Small intestine (tissue), 16 donors: ENCODE measurements at places on chromosomes 5 and 9. TPM values are rescaled to one million over a fixed set of nuclear protein-coding genes. Genes with fewer than 3 reads are reported as not detected.

IL4 gene
- not detected for polyA plus RNA-seq

TMEM38B gene
- 2.9 TPM for polyA plus RNA-seq

CCIN gene
- polyA plus RNA-seq = 0.04 TPM

FOXE1 gene
- polyA plus RNA-seq = not detected

CCDC180 gene
- polyA plus RNA-seq = 7.7 TPM

IL5 gene
- polyA plus RNA-seq = not detected

ANP32B gene
- 188 TPM for polyA plus RNA-seq

PLPPR1 gene
- 1.6 TPM for polyA plus RNA-seq

CFAP77 gene
- not detected for polyA plus RNA-seq

FOXI1 gene
- polyA plus RNA-seq = 0.09 TPM

PCDHGB4 gene
- not detected for polyA plus RNA-seq

SLCO6A1 gene
- not detected for polyA plus RNA-seq

KCNV2 gene
- not detected for polyA plus RNA-seq

AQP3 gene
- polyA plus RNA-seq = 36.6 TPM

CRB2 gene
- 0.06 TPM for polyA plus RNA-seq

CSF2 gene
- polyA plus RNA-seq = not detected

TBC1D2 gene
- polyA plus RNA-seq = 42.0 TPM

MVB12B gene
- polyA plus RNA-seq = 4.1 TPM

SGCD gene
- polyA plus RNA-seq = 0.97 TPM

TSSK1B gene
- not detected for polyA plus RNA-seq

SEMA4D gene
- polyA plus RNA-seq = 29.7 TPM

TEX48 gene
- polyA plus RNA-seq = not detected

CDH9 gene
- polyA plus RNA-seq = not detected

AJM1 gene
- polyA plus RNA-seq = 1.1 TPM

SLC25A48 gene
- 3.2 TPM for polyA plus RNA-seq

ODF2 gene
- 17.8 TPM for polyA plus RNA-seq

SCAMP1 gene
- 10.3 TPM for polyA plus RNA-seq

GFI1B gene
- 0.89 TPM for polyA plus RNA-seq

PITX1 gene
- polyA plus RNA-seq = 30.0 TPM

SPATA31E1 gene
- polyA plus RNA-seq = 0.74 TPM

FBLL1 gene
- polyA plus RNA-seq = 1.9 TPM

TRPM3 gene
- 1.1 TPM for polyA plus RNA-seq

BTNL8 gene
- 104 TPM for polyA plus RNA-seq

KIF20A gene
- 0.27 TPM for polyA plus RNA-seq

ASPN gene
- 0.22 TPM for polyA plus RNA-seq

ENTR1 gene
- 37.8 TPM for polyA plus RNA-seq

PCDHA11 gene
- 0.21 TPM for polyA plus RNA-seq

SLC25A2 gene
- polyA plus RNA-seq = not detected

LRRTM2 gene
- polyA plus RNA-seq = 0.19 TPM

MYORG gene
- polyA plus RNA-seq = 17.1 TPM

FANCC gene
- 4.9 TPM for polyA plus RNA-seq

TLX3 gene
- not detected for polyA plus RNA-seq

IFNA13 gene
- polyA plus RNA-seq = not detected

FGD3 gene
- 0.67 TPM for polyA plus RNA-seq
